ENCODE measurements at places on chromosomes 5 and 9. TPM values are rescaled to one million over a fixed set of nuclear protein-coding genes. Genes with fewer than 3 reads are reported as not detected.

DNA sequence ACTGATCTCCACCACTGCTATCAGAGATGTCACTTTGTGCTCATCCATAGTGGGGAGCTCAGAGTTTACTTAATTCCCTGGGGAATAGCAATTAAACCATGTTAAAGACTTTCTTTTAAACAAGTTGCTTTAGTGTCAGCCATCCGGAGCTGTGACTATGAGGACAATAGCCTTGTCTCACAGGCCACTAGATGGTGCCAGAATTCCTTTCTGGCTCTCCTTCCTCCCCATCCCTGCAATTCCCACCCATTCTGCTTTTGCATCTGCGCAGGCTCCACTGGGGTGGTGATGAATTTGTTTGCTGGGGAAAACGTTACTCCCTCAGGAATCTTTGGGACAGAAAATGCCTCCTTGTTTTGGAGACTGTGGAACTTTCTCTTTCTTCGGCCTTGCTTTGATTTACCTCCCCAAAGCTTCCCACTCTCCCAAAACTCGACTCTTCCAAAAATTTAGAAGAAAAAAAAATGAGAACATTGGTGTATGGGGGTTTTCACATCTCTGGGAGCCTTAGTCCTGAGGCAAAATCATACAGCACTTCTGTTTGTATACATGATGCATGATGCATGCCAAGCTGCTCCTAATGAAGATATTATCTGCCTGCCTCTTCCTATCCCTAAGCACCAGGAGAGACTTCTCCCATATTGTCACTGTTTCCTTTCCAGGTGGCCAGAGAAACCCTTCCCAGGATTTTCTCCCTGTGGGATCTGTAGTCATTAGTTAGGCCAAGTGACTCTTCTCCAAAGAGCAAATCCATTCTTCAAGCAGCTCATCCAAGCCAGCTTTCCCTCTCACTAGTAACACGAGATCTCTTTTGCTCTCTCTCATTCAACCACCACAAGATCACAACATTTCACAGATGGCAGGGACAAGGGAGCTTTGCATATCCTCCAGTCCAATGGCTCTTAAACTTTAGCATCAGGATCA lies 466.1 kb downstream of the TLR4 start:
- no peak overlapping the region for H3K27ac ChIP-seq
- H3K4me3 ChIP-seq = no peak overlapping the region
- no peaks in the 10 kb centered on the region for H3K27me3 ChIP-seq

- no peak overlapping the region for H3K27ac ChIP-seq
- no peaks in the 10 kb centered on the region for H3K27me3 ChIP-seq
- H3K36me3 ChIP-seq = no peaks in the 10 kb centered on the region
- H3K4me3 ChIP-seq = no peak overlapping the region
- DNase-seq = no peak
Observed at GRCh38 chr5:93990504-93991070, 249.2 kb upstream of the POU5F2 start.

- no peaks in the 10 kb centered on the region for H3K27me3 ChIP-seq
- no peak overlapping the region for H3K4me3 ChIP-seq
- no peaks in the 10 kb centered on the region for H3K4me1 ChIP-seq
Observed at GRCh38 chr5:112555691-112556090, 136.6 kb upstream of the EPB41L4A start.

DNA sequence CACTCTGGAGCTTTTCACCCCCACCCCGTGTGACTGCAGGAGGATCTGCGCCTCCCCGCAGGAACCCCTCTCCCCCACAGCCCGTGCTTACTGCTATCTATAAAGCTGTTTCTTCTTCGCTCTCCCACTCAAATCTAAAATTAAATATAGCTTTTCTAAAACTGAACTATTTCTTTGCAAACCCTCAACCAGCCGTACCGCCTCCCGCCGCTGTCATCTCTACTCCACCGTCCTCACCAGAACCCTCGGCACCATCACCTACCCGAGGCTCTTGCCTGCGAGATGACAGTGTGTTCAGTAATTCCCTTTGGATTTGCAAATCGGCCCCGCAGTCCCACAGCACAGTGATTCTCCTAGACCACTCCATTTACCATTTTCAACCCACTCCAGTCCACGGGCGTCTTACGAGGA lies 13.6 kb downstream of the LPCAT1 start:
- H3K36me3 ChIP-seq = peaks cover 11% of the 10 kb centered on the region
- no peaks in the 10 kb centered on the region for H3K4me1 ChIP-seq
- no peak overlapping the region for H3K27ac ChIP-seq
- H3K4me3 ChIP-seq = no peak overlapping the region
- H3K27me3 ChIP-seq = no peaks in the 10 kb centered on the region

GRCh38 chr9:114549697-114550330 lies 37.8 kb upstream of the ATP6V1G1 start:
- H3K27ac ChIP-seq = no peak overlapping the region
- no peaks in the 10 kb centered on the region for H3K27me3 ChIP-seq
- H3K4me3 ChIP-seq = no peak overlapping the region

- no peak for DNase-seq
- no peaks in the 10 kb centered on the region for H3K36me3 ChIP-seq
- no peaks in the 10 kb centered on the region for H3K4me1 ChIP-seq
- H3K27ac ChIP-seq = no peak overlapping the region
Observed at GRCh38 chr5:39717176-39717897, 292.6 kb upstream of the DAB2 start.

GRCh38 chr5:81163651-81164050 lies 69.5 kb upstream of the CKMT2 start:
- no peak overlapping the region for H3K4me3 ChIP-seq
- H3K27me3 ChIP-seq = no peaks in the 10 kb centered on the region
- H3K27ac ChIP-seq = no peak overlapping the region
- H3K4me1 ChIP-seq = no peaks in the 10 kb centered on the region
- H3K36me3 ChIP-seq = no peaks in the 10 kb centered on the region

- H3K4me3 ChIP-seq = no peak overlapping the region
- no peak for DNase-seq
- H3K27me3 ChIP-seq = no peaks in the 10 kb centered on the region
- H3K36me3 ChIP-seq = no peaks in the 10 kb centered on the region
- H3K27ac ChIP-seq = no peak overlapping the region
Observed at GRCh38 chr9:138103111-138103848, 225.7 kb downstream of the CACNA1B start.

DNA sequence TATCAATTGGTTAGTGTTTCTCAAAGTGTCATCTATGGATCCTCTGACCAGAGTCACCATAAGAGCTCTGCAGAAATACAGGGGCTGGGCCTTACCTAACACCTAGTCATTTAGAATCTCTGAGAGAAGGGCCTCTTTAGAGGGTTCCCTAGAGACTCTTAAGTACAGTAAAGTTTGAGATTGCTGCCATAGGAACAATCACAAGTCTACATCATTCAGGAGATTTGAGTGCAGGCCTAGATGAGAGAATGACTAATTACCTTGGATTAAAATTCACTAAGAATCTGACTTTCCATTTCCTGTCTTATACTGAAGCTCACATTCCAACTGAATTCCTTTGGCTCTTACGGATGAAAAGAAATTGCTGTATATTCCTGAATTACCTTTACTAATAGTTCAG lies 182.1 kb upstream of the PTGER4 start:
- H3K4me3 ChIP-seq = no peak overlapping the region
- DNase-seq = no peak
- H3K27ac ChIP-seq = no peak overlapping the region
- no peaks in the 10 kb centered on the region for H3K4me1 ChIP-seq
- H3K27me3 ChIP-seq = no peaks in the 10 kb centered on the region
- no peaks in the 10 kb centered on the region for H3K36me3 ChIP-seq

DNA sequence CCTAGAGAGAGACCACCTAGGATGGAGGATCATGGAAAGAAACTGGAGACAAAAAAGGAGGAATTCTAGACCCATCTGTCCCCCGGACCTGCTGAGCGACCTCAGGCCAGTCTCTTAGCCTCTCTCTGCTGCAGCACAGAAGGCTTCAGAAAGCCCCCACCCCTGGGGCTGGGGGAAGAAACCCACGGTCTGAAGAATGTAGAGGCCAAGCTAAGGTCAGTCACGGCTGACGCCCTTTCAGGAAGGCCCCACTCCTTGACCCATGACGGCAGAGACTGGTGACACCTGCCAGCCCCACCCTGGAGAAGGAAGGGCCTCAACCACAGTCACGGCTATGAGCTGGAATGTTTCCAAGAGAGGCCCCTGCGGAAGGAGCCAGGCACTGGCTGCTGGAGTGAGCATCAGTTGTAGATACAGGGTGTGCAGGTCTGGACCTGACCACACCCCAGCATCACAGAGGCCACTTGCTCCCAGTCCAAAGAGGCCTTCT lies 120.5 kb upstream of the BOD1 start:
- H3K4me3 ChIP-seq = no peak overlapping the region
- no peaks in the 10 kb centered on the region for H3K4me1 ChIP-seq
- H3K27ac ChIP-seq = no peak overlapping the region

DNA sequence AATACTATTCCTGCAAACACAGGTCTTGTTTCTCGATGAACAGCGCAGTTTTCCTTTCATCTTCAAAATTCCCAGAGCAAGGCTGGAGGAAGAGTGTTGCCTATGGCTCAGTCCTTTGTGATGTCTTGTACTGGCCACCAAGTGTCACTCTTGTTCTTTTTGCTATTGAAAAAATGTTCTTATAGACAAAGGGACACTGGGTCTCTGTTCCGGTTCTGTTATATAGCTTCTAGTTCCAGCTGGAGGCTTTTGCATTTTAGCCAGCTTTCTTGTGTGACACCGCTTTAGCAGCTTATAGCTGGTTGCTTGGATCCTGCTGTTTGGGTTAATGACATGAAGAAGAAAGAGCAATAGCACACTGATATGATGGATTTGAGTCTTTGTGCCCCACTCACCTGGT lies 343.7 kb upstream of the KCNN2 start:
- H3K27ac ChIP-seq = no peak overlapping the region
- no peak overlapping the region for H3K4me3 ChIP-seq
- no peaks in the 10 kb centered on the region for H3K4me1 ChIP-seq
- no peak for DNase-seq

GRCh38 chr5:67094476-67095300 lies 101.9 kb downstream of the CD180 start:
- DNase-seq = no peak
- no peaks in the 10 kb centered on the region for H3K27me3 ChIP-seq
- H3K4me3 ChIP-seq = peak overlapping the region; percentile 59

DNA sequence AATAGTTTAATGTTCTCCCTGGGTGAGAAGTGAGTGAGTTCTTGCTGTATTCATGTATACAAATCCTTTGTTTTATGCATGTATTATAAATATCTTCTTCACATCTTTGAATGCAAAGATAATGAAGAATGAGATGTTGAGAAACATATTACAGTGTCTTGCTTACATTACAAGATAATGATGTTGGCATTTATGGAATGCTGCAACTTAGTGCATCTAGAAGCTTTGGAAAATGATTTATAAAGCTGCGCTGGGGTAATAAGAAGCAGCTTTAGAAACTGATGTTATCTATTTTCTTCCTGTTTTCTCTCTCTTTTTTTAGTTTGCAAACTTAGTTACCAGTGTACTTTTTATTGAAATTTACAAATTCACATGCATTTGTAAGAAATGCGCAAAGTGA lies 673.4 kb downstream of the KCTD16 start:
- H3K27me3 ChIP-seq = no peaks in the 10 kb centered on the region
- no peak overlapping the region for H3K4me3 ChIP-seq
- H3K4me1 ChIP-seq = no peaks in the 10 kb centered on the region
- H3K27ac ChIP-seq = no peak overlapping the region
- no peak for DNase-seq
- no peaks in the 10 kb centered on the region for H3K36me3 ChIP-seq

DNA sequence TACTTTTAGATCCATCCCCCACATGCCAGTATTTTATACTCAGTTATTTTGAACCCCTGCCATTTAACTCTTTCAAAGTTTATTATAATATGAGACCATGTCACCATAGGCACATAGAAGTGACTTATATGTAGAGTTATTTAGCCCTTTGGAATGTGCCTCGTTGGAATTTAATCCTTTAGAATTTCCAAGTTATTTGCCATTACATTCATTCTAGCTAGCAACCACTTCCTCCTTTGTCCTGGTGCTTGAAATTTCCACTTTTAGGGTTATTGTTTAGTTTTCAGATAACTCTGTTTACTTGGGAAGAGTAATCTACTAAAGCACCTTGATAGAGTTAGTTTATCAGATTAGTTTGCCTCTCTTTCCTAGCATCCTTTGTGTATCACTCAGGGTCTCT lies 82.8 kb upstream of the TLE1 start:
- H3K4me1 ChIP-seq = peaks cover 5% of the 10 kb centered on the region
- no peaks in the 10 kb centered on the region for H3K36me3 ChIP-seq
- H3K27ac ChIP-seq = no peak overlapping the region
- no peak overlapping the region for H3K4me3 ChIP-seq

GRCh38 chr5:178341851-178342140 lies 109.2 kb upstream of the PHYKPL start:
- H3K27me3 ChIP-seq = no peaks in the 10 kb centered on the region
- H3K27ac ChIP-seq = no peak overlapping the region
- no peaks in the 10 kb centered on the region for H3K36me3 ChIP-seq
- H3K4me3 ChIP-seq = no peak overlapping the region
- no peak for DNase-seq
- H3K4me1 ChIP-seq = no peaks in the 10 kb centered on the region

The NTNG2 gene
- total RNA-seq = 1.2 TPM

The SCGB3A2 gene
- total RNA-seq = not detected

The FSTL4 gene
- not detected for total RNA-seq

The MARCHF11 gene
- not detected for total RNA-seq

The PCA3 gene
- total RNA-seq = not detected

The SLC36A2 gene
- not detected for total RNA-seq

The PROB1 gene
- total RNA-seq = 4.9 TPM

The TERT gene
- total RNA-seq = not detected

The MARCHF6 gene
- total RNA-seq = 86.9 TPM

The FOXD4L4 gene
- not detected for total RNA-seq

The PCDHGB5 gene
- total RNA-seq = 26.3 TPM

The KLF4 gene
- 213 TPM for total RNA-seq

The ERCC8 gene
- 11.0 TPM for total RNA-seq

The PCDHB3 gene
- total RNA-seq = 2.3 TPM

The UQCRQ gene
- total RNA-seq = 59.3 TPM
